Fibroblast of mammary gland (primary cell): ENCODE measurements at places on chromosomes 3 and 15.

DNA sequence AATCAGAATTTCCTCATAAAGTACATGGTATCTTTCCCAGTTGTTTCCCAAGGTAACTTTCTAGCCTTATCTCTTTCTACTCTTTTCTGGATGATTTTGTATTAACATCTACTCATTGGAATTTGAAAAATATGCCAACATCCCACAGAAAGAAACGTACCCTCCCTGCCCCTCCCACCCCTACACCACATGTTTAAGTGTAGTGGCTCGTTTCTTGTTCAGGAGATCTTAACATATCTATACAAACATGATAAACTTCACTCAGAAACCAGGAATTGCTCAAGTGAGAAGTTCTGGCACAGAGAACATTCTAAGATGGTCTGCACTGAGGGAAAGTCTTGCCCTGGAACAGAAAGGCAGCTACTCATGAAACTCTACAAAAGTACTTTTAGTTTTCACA lies 404.7 kb downstream of the SOX2 start:
- no peak for DNase-seq

DNA sequence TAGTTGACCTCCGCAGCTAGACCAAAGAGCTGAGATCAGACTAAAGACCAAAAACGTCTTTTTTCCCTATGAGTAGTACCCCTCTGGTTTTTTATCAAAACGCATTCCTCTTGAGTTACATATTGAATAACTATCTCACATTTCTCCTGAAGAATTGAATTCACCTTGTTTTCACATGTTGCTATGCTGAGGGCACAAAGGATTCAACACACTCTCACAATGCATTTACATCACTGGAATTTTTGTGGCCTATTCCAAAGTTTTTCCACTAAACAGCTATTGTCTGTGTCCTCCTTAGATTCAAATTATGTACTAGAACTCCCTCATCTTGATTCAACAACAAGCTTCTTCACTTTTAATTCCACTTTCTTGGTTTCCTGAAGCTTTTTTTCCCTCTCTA lies 112.5 kb downstream of the RSL24D1 start:
- no peak for DNase-seq

- DNase-seq: no peak
Observed at GRCh38 chr15:33730815-33731214, 237.5 kb upstream of the CHRM5 start.

DNA sequence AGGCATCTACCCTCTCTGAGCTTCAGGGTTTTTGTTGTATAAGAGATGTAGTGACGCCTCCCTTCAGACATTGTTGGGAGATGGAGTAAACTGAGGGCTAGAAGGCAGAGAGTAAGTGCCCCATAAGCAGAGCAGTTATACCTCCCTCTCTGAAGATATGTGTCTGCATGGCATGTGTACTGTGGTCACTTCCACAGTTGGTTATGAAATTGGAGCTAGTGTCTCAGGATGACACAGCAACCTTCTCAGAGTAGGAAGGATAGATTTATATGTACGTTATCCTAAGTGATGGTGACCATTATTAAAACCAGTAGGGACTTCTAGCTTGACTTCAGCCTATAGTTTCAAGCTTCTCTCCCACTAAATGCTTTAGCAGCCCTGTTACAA lies 17.9 kb downstream of the PXK start:
- DNase-seq: peak; percentile 67

DNA sequence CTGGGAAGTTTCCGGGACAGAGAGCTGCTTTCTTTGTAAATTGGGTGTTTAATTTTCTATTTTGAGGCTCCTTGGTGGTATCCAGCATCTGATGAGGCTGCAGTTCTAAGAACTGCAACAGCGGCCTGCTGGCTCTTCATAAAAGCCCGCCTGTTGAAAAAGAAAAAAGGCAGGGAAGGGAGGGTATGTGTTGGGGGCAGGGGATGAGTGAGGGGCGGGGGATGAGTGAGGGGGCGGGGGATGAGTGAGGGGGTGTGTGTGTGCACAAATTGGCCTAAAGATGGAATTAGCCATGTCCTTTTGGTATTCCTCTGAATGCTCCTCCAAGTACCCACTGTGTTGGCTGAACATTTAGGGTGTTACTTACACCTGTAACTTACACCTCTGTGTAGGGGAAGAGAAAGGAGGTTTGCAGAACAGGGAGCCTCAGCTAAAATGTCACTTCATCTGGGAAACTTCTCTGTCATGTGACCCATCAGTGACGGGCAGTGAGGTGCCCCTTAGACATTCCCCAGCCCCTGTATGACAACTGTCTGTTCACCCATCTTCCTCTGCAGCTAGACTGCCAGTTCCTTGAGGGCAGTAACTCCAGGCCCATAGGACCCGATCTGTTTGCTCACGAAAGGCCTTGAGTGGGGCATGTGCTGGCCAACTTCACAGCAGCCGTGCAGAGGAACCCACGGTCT lies 57.6 kb downstream of the LRIG1 start:
- no peak for DNase-seq

GRCh38 chr15:75589071-75589470 lies 10.0 kb upstream of the PTPN9 start:
- no peak for DNase-seq
